ENCODE measurements at places on chromosomes 2 and 18.

DNA sequence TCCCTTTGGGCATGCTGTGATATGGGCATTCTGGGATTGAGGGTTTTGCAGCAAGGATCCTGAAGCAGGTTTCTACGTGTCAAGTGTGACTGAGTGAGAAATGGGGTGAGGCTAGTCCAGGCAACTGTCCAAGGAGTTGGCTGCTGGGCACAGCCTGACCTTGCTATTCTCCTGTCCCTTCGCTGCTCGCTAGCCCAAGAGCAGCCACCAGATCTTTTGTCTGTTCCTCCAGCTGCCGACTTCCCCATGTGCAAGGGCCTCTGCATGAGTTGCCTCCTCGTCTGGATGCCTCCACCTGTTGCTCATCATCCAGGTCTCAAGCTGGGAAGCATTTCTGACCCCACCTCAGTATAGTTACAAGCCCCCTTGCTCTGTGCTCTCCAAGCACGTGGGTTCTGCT is 71.1 kb downstream of the DYSF start:
- DNase-seq: no peak

- no peak for DNase-seq
These were observed 4.6 kb downstream of the CDCA7 start for GRCh38 chr2:173359231-173359630.

DNA sequence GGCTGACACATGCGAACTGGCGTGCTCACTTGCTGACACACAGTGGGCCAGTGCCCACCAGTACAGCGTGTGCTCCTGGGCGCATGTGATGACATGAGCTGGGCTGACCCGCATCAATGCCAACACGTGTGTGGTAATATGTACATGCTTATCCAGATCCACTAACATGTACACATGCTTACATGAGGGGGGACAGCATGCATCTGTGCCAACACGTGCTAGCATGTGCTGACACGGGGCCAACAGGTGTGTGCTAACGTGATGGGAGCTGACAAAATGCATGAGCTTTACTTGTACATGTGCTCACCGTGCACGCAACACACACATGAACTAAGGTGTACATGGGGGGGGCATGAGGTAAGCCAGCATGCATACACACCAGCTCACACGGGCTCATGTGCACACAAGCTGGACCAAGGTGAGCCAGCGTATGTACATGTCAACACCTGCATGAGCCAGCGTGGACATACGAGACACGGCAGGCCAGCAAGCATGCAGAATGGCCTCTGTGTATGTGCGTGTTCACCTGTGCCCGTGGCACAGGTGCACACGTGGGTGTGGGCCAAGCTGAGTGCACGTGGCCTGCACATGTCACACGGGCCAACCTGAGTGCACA is 28.5 kb downstream of the GPC1 start:
- DNase-seq: peak; percentile 4

DNA sequence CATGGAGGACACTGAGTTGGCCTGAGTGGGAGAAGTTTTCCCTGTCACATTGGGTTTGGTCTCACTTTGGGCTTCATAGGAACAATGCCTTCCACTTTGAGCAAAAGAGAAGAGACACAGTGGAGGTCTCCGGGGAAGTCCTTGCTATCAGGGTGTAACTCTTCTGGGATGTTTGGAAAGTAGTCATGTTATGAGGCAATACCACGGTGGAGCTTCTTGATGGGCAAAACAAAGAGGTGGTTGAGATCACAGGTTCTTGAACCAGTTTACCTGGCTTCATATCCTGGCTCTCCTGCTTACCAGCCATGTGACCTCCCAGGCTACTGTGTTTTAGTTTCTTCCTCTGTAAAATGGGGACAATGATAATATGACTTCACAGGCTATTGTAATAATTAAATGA is 478.6 kb downstream of the SLC4A3 start:
- no peak for DNase-seq

DNA sequence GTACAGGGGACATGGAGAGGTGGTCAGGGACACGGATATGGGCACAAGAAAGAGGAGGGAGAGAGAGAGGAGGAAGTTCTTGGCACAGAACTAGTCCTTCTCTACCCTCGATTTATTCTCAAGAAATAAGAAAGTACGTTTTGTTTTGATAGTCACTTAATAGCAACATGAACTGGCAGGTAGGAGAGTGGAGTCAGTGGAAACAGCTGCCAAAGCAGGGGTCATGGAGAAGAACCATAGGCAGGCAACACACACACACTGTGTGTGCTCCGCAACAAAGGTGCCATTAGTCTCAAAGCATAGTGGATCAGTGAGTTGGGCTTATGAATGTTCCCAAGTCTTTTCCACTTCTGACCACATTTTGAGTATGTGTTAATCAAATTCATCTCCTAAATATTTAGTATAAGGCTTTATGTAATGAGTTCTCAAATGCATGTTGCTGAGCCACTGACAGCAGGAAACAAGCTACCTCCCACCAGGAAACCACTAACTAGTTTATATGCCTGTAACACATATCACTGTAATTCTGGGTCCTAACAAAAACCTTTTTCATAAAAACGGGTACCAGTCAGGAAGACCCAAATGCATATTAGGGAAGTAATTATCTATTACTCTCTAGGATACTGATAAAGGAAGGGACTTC is 41.1 kb downstream of the IWS1 start:
- no peak for DNase-seq

GRCh38 chr18:64872710-64873458 is 724.0 kb upstream of the LINC00305 start:
- peak; percentile 7 for DNase-seq

DNA sequence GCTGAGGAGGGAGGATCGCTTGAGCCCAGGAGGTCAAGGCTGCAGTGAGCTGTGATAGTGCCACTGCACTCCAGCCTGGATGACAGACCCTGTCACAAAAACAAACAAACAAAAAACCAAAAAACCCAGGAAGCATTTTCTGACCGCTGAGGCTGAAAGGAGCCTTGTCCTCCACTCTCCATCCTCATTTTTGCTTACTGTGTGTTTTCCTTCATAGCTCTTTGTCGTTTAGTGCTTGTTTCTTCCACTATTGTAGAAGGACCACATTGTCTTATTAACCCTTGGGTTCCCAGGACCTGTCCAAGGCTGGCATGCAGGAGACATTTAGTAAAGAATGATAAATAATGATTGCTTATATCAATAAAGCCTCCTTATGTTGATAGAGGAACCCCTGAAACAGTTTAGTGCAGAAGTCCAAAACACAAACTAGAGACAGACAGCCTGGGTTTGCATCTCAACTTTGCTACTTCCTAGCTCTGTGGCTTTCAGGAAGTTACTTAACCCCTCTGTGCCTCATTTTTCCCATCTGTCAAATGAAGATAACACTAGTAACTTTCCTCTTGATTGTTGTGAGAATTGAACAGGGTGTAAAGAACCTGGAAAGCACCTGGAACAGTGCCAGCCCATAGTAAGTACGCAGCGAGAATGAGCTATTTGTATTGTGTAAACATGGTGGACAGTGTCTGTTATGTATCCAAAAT is 126.0 kb downstream of the LPIN1 start:
- DNase-seq: no peak

- no peak for DNase-seq
These were observed 33.0 kb downstream of the INPP5D start for GRCh38 chr2:233093166-233093448.

DNA sequence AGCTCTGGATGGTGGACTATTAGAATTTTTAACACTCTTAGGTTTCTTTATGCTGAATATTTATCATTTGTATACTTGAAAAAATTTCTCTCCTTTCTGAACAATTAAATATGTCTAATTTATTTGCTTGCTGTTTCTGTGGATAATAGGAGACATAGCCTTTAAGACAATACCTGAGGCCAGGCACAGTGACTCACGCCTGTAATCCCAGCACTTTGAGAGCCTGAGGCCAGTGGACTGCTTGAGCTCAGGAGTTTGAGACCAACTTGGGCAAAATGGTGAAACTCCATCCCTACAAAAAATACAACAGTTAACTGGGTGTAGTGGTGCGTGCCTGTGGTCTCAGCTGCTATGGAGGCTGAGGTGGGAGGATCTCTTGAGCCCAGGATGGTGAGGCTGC is 54.7 kb downstream of the FAM117B start:
- no peak for DNase-seq

DNA sequence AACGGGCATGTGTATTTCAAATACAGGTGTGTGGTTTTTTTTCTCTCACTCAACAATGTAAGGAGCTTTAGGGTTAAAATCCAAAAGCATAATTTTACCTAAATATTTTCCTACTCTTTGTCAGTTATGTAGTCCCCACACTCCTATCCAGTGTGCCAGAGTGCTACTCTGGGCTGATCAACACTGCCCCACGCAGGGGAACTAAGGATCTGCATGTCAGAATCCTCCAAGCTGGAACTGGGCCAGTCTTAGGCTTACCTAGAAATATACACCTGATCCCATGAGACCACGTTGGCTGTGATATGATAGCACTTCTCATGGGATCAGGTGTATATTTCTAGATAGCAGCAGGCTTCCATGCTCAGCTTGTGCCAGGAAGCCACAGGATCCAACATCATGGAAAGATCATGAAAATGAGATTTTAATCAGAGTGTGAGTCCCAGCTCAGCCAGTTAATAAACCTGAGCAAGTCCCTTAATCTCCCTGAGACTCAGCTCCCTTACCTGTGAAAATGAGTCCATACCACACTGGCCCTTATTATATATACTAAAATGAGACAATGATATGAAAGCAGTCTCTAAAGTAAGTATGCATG is 29.7 kb downstream of the CCDC141 start:
- peak; percentile 47 for DNase-seq

DNA sequence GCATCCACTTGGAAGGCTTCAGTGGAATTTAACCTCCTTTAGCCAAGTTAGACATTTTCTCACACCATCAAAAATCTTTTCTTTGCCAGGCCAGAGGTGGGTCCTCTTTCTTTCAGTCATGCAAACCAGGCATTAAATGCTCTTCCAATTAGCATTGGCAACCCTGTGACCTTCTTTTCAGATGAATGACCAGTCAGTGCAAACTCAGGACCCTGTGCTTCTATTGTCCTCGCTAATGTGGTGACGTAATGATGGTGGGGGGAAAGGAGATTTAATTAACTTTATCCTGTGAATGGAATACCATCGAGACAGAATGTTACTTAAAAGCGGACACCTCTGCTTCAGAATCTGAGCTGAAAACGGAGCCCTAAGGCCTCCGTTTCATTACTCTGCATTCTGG is 23.2 kb upstream of the STPG4 start:
- DNase-seq: no peak

GRCh38 chr18:44811572-44812125 is 131.0 kb downstream of the SETBP1 start:
- DNase-seq: peak; percentile 66
